ENCODE measurements at places on chromosomes 13 and 19.

DNA sequence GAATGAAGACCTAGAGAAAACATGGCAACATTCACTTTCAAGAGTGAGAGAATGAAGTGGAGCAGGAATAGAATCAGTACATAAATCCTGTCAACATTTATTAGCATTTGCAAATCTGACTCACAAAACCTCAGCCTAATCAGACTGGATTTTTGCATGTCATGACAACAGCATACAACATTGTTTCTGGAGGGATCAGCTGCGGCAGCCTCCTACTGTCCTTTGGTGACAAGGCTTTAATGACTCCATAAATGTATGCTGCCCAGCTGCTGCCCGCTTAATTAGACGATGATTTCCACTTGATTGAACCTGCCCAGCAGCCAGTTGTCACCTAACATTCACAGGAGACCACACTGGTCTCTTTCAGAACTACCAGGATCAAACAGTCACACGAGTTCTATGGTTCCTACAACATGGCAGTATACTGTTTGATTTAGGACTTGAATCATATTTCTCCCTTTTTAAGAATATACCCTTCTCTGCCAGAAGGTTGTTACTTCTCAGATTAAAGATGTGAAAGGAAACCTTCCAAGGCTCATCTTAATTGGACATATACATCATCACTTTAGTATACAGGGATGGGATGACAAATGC lies 9.3 kb downstream of the EBPL start:
- DNase-seq = no peak

DNA sequence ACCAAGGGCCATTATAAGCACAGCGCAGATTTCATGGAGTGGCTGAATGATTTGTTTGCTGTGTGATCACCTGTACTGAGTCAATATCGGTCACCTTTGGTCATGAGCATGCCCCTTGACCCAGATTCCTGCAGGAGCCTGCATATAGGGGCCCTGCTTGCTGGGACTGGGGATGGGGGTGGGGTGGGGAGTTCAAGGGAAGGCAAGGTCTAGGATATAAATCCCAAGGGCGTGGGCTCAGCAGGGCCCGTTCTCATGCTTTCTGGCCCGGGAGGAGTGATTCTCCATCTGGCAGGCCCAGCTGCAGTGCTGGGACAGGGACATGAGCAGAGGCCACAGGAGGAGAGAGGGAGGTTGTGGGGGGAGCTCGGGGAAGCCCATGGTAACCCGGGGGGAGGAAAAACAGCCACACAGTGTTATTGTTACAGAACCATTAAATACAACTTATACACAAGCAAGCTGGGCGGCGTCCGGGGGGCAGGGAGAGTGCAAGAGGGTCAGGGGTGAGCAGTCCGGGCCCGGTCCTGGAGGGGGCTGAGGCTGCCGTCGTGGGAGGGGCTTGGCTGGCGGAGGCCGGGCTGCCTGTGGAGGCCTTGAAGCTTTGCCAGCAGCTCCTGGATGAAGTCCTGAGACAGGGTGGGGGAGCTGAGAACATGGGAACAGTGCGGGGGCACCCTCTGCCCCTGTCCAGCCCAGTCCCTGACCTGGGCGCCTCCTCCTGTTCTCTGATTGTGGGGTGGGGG lies 5.2 kb downstream of the PPP1R14A start:
- DNase-seq = no peak

- DNase-seq = no peak
Observed at GRCh38 chr13:114090476-114090875, 41.9 kb downstream of the RASA3 start.

DNA sequence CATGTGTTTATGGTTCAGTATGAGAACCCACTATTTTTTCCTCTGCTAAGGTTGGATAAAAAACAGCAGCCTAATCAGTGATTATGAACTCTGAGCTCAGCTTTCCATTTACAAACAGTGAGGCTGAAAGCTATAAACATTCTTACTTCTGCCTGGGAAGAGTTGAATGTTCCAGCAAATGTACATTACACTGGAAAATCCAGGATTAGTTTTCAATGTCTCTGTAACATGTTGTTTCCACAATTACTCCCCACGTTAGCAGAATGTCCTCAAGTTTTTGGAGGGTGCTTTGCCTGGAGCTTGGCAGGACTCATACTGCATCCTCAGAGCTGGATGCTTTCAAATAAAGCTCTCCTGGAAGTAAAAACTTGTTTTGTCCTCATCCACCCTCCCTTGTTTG lies 150.4 kb downstream of the POSTN start:
- DNase-seq = no peak

GRCh38 chr19:52722062-52723003 lies 12.5 kb downstream of the ZNF611 start:
- peak; percentile 34 for DNase-seq

- DNase-seq = no peak
Observed at GRCh38 chr19:57558525-57558924, 1.1 kb downstream of the ZNF550 start.

- DNase-seq = no peak
Observed at GRCh38 chr13:113371061-113371460, 7.1 kb upstream of the GRTP1 start.

DNA sequence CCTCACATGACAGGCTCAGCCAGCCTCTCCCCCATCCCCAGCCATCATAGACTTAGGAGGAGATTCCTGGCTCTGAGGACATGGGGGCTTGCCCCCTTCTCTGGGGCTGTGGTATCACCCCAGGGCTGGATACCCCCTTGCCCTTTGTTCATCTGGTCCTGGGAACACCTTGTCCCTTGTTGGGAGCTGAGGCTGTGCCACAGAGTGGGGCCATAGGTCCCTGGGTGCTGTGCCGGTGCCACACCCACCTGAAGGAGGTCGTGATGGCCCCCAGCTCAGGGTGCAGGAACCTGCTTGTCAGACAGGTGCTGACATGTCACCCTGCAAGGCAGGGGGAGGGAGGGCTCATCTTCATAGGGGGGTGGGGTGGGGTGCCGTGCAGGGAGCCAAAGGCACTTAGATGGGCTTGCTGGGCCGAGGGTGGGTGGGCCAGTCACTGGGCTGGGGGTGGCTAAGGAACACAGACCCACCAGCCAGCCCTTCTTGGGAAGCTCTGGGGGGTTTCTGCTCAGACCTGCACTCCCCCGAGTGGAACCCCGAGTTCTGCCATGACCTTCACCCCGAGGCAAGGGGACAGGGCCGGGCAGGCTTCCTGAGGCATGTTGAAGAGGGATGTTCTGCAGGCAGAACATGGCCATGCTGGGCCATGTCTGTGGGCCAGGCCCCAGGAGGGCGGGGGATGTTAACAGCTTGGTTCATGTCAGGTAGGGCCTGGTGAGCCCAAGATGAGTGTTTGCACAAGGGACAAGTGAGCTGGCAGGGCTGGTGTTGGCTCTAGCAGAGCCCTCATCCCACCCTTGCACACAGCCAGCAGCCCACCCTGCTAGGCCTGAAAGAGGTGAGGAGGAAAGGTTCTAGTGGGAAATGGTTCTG lies 28.0 kb downstream of the TSSK6 start:
- no peak for DNase-seq

DNA sequence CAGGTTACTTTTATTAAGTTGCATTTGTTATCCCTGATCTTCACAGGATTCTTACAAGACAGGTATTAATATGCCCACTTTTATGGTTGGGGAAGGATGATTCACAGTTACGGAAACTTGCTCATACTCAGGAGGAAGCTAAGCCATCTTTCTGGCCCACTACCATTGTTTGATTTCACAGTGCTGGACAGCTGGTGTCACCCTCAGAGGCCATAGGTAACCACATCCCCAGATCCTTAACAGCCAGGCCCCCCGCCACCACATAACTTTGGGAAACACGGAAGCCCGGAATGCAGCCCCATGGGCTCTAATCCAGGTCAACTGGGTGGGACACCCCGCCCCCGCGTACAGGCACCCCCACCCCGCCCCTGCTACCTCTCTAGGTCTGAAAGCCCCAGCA lies 119.7 kb downstream of the IRS2 start:
- DNase-seq = no peak

DNA sequence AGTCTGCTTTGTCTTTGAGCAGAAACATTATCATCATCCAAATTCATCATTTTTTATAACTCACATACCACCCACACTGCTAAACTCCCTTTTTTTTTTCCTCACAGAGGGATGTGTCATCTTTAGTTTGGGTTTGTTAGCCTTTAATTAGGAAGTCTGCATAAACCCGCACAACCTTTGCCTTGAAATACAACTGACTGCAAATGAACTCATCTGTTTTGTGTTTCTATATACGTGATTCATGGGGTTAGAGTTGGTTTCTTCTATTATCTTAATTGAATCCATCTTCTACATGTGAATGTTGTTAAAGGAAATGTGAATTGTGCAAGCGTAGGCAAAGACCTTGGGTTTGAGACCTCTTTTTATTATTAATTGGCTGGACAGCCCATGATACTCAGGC lies 102.7 kb downstream of the SLAIN1 start:
- peak; percentile 31 for DNase-seq

- DNase-seq = no peak
Observed at GRCh38 chr13:85503797-85504196, 295.4 kb downstream of the SLITRK6 start.

DNA sequence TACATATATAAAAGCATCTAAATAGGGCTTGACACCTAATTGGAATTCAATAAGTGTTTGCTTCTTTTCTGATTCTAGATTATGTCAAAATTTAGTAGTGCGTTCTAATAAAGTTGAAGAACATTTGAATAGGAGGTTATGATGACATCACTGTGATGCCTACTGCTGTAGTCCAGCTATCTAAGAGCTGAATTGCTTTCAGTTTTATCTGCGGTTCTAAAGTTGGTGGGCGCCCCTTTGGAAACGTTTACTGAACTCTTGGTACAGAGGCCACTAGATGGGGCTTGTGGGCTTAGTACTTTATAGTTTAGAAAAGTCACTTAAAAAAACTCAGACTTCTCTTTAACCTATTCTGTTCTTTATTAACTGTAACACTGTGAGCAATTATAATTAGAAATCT lies 776.9 kb downstream of the GPC5 start:
- DNase-seq = peak; percentile 53

- no peak for DNase-seq
Observed at GRCh38 chr19:57047743-57048142, 72.0 kb upstream of the USP29 start.

DNA sequence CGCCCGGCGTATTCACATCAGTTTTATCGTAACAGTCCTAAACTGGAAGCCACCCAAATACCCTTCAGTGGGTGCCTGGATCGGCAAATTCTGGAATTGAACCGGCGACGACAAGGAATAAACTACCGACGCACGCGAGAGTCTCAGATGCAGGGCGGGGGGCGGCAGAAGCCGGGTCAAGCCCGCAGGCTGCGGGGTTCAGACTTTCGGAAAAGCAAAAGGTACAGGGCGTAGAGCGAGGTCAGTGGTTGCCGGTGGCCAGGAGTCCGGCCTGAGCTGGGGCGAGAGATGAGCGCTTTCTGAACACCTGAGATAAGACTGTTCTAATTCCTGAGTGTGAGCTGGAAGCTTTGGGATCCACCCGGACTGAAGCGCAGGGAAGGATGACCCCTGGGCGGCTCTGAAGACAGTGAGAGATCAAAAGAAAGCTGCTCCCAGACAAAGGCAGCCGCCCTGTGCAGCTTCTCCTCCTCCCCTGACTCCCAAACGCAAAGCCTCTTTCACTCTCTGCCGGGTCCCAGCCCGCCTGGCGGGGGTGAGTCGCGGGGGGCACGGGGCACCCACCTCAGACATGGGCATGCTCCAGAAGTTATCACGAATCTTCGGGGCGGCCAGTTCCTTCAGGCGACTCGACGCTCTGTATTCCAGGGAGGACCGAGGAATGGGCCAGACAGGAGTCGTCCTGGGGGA lies 26.2 kb upstream of the MIER2 start:
- DNase-seq = no peak

DNA sequence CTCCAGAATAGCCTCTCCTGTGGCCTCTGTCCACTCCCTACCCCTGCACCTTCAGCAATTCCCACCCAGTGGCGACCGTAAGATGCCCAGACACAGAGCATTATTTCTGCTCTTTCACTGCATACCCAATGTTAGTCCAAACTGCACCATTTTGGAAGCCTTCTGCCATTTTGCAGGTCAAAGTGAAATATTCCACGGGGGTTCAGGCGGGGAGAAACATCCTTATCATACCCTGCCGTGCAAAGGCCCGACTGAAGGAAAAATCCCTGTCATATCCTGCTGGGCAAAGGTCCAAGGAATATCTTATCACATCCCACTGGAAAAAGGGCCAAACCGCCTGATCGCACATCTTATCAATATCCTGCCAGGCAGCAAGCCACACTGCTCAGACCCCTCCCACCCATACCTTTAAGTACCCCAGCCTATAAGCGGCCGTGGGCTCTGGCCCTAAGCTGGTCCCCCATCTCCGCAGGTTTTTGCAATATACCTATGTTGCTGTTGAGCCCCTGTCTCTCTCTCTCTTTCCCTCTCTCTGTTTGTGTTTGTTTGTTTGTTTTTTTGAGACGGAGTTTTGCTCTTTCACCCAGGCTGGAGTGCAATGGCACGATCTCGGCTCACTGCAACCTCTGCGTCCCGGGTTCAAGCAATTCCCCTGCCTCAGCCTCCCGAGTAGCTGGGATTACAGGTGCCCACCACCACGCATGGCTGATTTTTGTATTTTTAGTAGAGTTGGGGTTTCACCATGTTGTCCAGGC lies 18.2 kb downstream of the CLEC11A start:
- DNase-seq = no peak

DNA sequence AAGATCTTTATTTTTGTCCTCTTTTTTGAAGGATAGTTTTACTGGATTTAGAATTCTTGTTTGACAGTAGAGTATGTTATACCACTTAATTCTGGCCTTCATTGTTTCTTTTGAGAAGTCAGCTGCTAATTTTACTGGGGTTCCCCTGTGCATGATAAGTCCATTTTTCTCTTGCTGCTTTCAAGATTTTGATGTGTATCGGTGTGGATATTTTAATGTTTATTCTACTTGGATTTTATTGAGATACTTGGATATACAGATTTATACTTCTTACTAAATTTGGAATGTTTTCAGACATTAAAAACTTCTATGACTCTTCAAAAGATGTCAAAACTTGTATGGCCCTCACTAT lies 86.9 kb downstream of the URI1 start:
- DNase-seq = no peak
